ENCODE measurements at places on chromosomes 12 and 14.

GRCh38 chr14:99234961-99235571 lies 36.9 kb downstream of the BCL11B start:
- DNase-seq: no peak

- DNase-seq: no peak
Measured at GRCh38 chr12:131571827-131572226, 139.1 kb upstream of the SFSWAP start.

- DNase-seq: peak; percentile 38
Measured at GRCh38 chr14:56118611-56119181, 485 bp downstream of the PELI2 start.

- DNase-seq: no peak
Measured at GRCh38 chr12:110874781-110875180, 28.0 kb downstream of the CCDC63 start.

DNA sequence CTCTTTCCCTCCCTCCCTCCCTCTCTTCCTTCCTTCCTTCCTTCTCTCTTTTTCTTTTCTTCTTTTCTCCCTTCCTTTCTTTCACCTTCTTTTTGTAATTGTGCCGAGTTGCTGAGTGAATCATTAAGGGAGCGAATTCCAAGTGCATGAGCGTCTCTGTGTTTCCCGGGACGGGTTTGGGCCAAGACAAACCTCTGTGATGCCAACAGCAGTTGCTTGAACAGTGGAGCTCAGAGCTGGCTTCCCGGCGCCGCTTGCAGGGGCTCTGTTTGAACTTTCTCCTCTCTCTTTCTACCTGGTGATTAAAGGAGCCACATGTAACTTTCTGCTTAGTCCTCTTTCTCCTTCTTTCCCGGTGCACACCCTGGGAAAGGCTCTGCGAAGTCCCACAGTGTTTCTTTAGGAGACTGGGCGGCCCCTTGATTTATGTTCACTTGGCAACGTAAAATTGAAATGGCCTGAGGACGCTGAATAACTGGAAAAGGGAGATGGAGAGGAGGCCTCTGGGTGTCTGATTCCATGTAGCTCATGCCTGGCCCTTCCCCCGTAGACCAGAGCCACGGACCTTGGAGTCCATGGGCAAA lies 33.7 kb upstream of the MAP1LC3B2 start:
- DNase-seq: peak; percentile 47

- DNase-seq: no peak
Measured at GRCh38 chr14:23521785-23522640, 29.6 kb downstream of the ZFHX2 start.

DNA sequence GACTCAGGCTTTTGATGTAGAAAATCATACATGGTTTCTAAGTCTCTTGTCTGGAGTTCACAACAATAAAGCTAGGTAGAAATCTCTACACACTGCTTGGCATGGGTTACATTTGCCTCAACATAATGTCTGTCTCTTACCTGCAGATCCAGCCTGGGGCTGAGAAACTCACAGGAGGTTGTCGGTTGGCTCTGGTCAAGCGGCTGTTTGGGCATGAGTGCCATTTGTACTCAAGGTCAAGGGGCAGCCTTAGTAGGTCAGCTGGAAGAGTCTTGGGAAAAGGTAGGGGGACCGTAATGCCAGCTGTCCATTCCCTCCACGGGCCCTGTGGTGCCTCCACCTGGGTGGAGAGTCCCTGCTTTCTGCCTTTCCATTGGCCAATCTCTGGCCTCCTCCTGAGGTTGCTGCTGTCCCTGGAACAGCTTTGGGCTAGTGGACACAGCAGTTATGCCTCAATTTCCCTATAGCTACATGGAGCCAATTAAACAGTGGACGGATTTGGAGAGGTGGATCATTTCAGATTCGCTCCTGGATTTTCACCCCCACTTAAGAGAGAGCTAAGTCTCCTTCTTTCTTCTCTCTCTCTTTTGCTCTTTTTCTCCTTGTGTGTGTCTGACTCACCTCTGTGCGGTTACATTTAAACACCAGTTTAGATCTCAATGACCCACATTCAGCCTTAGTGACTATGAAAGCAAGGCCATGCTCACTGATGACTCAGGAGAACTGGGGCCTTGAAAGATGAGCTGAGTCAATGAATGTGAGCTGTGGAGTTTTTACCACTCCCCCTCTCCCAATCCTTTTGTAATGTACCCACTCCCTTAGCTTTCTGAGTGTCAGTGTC lies 132.8 kb upstream of the HIF1A start:
- DNase-seq: no peak

DNA sequence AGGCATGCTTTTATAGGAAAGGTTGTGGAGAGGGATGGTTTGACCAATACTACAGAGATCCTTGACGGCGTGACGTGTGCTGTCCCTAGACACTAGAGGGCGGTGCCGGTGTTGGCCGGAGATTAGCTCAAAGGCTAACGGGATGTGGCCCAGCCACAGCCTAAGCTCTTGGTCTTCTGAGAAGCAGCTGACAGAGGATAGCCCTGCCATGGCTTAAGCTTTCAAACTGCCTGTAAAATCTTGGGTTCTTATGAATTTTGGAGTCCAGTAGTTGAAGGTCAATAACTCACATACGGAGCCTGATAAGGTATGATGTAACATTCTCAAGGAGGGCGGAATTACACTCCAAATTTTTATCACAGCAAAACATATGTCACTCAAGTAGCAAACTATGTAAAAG lies 515.7 kb upstream of the ATXN7L3B start:
- DNase-seq: peak; percentile 24
